Stimulated activated CD8-positive, alpha-beta memory T cell treated with anti-CD3 and anti-CD28 coated beads, Interleukin-7, amount 100 ng/mL, for 1 hour (primary cell): ENCODE measurements at places on chromosomes 12 and 14.

GRCh38 chr12:76030341-76031080 is 1.1 kb downstream of the PHLDA1 start:
- peak; percentile 24 for DNase-seq

- no peak for DNase-seq
These were observed 45.8 kb downstream of the GNS start for GRCh38 chr12:64713376-64713775.

DNA sequence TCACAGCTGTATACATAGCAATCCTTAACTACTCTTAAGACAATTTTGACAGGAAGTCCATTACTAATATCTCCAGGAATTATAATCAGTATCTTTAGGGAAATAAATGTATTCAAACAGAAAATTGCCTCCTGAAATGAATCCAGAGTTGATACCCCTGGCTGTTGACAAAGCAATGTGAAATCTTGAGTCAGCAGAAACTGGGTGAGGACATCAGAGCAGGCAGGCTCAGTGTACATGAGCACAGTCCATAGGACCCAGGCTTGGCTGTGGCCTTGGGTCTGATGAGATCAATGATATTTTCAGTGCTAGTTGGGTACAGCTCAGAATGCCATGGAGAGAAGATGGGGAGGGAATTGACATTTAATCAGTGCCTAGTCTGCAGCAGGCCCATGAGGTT is 151.3 kb downstream of the SLC15A4 start:
- no peak for DNase-seq

- DNase-seq: no peak
These were observed 168.5 kb upstream of the ATP2B1 start for GRCh38 chr12:89877136-89877535.

DNA sequence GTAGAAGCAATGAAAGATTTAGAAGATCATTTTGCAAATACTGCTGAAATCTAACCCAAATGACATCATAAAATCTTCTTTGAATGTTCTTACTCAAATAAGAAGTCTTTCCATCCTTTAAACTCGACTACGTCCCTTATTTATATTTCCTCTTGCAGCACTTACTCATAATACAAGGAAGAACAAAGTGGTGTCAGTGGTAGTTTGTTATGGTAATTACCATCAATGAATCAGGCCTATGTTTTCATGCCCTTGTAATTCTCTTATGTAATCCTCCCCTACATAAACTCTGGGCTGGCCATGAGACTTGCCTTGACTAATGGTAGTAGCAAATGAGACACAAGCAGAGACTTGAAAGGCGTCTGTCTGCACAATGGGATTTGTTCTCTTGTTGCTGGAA is 17.0 kb downstream of the EEA1 start:
- no peak for DNase-seq

DNA sequence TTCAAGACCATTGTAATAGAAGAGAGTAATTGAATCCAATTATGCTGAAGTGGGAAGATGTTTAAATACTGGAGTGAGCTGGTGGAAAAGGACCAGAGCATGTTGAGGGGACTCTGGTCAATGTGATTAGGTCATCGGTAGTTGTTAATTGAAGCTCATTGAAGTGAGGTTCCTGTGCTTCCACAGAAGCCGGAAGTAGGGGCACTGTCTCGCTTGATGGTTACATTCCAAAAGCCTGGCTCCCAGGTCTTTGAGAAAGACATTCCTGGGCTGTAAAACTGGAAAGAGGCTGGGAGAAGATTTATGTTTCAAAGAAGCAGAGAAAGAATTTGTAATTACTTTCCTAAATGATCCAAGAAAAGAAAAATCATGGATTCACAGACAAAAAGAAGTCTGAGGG is 12.3 kb upstream of the CLECL1 start:
- no peak for DNase-seq

DNA sequence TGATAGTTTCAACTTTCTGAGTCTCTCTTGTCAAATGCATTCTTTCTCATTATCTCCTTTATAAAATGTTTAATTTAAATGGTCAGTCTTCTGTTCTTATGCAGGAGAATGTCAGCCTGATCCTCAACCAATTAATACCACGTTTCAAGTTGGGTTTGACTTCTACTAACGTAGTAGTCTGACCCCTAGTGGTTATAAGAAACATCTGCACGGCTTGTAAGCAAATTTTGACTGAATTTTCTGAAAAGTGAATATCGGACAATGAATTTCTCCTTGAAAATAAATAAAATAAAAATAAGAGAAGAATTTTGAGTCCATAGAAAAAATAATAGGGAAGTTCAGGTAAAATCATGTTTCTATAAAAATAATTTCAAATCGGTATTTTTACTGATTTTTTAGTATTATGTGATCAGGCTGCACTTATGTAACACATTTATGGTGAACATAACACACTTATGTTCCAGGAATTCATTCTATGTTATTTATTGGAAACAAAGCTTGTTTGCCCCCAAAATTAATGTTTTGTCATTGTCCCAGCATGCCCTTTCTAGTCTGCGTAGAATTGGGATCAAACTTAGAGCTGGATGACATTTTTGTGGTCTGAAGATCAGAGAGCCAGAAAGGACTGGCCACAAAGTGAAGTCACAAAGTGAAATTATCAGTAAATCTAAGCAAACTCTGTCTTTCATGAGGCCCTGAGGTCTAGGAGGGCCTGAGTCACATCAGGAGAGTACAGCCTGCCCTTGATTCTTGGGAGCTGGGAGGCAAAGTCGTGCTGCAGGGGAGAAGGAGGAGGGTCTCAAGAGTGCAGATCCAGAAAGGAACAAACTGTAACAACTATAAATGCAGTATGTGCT is 101.2 kb upstream of the STXBP6 start:
- DNase-seq: no peak

GRCh38 chr14:98711453-98711852 is 560.5 kb downstream of the BCL11B start:
- no peak for DNase-seq

DNA sequence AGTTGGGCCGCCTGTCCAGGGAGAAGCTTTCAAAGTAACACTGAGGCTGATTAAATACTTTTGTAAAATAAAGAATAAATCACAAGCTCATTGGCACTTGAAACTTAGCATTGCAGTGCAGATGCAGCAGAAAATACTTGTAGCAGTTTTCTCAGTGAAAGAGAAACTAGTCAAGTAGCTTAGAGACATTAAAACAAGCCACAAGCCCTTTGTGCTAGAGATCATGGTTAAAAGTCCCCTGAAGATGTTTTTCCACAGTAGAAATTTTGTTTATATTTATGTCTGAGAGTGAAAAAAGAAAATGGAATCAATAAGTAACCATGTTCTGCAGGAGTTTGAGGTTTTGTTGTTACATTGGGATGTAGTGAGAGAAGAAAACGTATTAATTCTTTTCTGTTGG is 5.9 kb downstream of the PSEN1 start:
- no peak for DNase-seq

GRCh38 chr12:19778172-19778571 is 338.9 kb downstream of the AEBP2 start:
- DNase-seq: no peak

DNA sequence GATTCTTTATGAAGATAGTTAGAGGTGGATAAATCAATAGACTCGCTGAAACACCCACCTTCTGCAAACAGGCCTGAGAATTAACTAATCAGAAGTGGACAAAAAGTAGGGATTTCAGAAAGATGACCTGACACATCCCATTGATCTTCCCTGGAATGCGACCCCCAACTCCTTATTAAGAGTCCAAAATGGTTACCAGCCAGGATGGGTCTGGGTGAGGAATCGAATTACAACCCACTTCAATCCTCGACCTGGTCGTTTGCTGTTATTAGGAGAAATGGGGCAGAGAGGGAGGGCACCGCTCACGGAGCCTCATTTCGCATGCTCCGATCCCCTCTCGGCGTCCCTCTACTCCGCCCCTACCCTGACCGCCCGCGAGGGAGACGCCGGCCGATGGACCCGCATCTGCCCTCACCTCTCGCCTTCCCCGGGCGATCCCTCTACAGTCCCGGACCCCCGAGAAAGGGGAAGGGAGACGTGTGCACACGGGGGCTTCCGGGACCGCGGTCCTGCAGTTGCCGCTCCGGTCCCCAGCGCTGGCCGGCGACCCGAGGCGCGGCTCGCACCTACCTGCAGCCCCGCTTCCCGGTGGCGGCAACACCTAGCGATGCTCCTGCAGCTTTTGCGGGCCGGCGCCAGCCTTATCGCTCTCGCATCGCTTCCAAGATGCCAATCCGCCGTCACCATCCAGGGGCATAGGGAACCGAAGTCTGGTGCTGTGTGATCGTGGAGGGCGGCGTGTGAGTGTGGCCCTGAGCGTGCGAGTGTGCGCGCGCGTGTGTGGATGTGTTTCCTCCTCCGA is 69.3 kb upstream of the USP15 start:
- no peak for DNase-seq

GRCh38 chr14:28766469-28766955 is at the start of gene FOXG1:
TSS of gene FOXG1 (plus strand) at chr14:28766787. CDS start at chr14:28767280, 493 bp downstream.
- DNase-seq: no peak

- DNase-seq: no peak
These were observed 51.8 kb downstream of the SMUG1 start for GRCh38 chr12:54136844-54137580.

DNA sequence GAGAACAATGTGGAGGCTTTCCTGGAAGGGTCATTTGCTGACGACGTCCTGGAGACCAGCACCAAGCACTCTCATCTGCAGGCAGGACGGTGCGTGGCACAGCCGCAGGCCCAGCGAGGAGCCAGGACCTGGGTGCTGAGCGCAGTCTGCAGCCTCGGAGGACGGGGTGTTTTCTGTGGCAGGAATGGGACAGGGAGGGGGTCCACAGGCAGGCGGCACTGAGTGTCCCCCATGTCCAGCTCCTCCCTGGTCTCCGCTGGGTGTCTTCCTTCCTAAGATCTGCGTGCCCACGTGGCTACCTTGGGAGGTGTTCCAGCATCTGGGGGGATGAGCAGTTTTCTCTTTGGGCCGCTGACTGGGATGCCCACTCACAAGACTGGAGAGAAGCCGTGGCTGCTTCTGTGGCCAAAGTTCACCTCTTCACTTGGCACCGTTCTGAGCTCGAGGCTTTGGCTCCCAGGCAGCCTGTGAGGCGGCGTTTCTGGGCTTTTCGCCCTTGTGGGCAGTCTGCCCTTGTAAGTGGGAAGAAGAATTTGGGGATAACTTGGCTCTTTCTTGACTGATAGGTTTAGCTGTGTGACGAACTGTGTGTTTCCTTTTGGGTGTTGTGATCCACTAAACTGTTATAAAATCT is 72.2 kb downstream of the NOC4L start:
- DNase-seq: no peak

DNA sequence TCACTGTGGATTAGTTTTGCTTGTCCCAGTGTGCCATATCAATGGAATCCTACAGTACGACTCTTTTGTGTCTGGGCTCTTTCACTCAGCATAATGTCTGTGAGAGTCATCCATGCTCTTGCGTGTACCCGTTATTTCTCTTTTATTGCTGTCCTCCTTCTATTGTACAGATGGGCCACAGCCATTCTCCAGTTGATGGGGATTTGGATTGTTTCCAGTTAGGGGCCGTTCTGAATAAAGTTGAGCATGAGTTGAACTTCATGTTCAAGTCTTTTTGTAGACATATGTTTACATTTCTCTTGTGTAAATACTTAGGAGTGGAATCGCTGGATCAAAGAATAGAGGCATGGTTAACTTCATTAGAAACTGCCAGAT is 38.3 kb downstream of the MYO1H start:
- no peak for DNase-seq

DNA sequence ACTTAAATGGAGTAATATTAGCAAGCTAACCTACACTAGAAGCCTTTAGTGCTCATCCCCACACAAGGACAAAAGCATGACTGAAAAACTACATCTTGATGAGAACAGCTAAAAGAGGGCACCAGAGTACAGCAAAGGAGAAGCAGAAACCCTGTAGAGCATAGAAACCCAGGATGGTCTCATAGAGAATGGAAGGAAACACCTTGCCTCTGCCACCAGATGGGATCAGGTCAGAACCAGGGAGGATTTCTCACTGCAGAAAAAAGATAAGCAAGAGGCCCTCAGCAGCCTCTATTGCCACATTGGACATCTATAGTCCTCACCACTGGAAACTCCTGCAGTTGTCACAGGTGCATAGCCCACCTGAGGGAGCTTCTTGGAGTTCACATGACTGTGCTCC is 13.6 kb upstream of the ZNF705A start:
- no peak for DNase-seq

DNA sequence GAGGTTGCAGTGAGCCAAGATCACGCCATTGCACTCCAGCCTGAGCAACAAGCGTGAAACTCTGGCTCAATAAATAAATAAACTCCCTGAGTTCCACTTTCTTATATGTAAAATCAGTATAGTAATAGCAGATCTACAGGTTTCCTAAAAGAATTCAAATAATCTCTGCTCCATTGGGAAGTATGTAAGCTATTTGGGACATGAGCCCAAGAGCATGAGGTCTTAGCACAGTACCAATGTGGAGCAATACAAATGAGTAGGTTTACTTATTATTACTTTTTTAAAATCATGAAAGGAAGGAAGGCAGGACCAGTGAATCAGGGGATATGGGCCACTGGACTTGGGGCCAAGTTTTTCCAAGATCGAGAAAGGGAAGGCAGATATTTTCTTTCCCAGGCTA is 216.9 kb upstream of the DIO2 start:
- DNase-seq: no peak

GRCh38 chr12:78037707-78038106 is 207.0 kb downstream of the NAV3 start:
- no peak for DNase-seq

- no peak for DNase-seq
These were observed 44.3 kb downstream of the PELI2 start for GRCh38 chr14:56162476-56162875.

GRCh38 chr14:33839193-33840076 is 111.4 kb downstream of the EGLN3 start:
- no peak for DNase-seq

DNA sequence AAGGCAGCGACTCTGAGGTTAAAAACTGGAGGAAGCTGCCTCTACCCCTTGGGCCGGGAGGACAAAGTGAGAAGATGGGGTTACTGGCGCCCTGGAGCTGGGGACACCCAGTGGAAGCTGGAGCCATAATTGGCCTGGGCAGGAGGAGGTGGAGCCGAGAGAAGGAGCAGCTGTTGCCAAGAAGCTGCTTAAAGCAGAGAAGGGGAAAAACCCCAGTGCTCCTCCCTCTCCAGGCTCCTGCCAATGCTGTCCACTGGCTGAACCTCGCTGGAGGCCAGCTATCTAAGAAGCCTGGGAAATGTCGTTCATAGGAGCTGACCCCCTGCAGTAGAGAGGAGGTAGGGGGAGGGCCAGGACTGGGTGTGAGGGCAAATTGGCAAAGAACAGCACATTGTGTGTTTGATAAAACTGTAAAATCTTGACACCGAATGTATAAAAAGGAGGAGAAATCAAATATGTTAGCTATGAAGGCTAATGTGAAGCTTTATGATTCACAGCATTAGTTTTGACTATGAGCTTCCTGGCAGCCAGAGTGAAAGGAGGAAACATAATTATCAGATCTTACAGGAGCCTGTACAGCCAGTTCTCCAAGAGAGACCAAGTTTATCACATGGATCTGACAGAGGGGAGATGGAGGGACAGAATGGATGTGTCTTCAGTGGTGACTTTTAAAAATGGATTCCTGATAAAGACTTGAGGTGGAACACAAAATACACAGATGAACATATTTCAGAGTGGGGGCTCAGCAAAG is 9.5 kb downstream of the HHIPL1 start:
- no peak for DNase-seq
